Cerebellum (tissue), 4 donors: ENCODE measurements at places on chromosomes 7 and 10.
A peak's percentile ranks its signal among the peaks of the same experiment; 100 is the strongest.

- DNase-seq, result no peak
These were observed 49.4 kb downstream of the DNAJC1 start for GRCh38 chr10:21954132-21954531.

- no peak for DNase-seq
These were observed 152.4 kb downstream of the DGKI start for GRCh38 chr7:137694405-137694804.

DNA sequence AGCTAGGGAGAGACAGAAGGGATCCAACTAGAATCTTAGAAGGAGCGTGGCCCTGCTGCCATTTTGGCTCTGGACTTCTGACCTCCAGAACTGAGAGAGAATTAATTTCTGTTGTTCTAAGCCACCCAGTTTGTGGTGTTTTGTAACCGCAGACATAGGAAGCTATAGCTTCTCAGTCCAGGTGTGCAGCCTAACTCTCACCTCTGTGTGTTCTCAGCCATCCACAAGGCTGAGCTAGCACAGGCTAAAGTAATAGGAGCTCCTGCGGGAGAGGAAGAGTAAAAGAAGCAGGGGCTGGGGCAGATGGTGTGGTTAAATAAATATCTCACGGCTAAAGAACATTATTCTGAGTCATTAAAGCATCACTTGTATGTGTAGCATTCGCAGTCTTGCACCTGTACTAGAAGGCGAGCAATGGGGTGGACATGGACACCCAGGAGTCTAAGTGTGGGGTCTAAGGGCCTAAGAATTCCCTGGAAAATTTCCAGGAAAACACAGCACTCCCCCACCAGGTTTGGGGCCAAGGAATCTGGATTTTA lies 94.1 kb downstream of the AOAH start:
- DNase-seq, result no peak

DNA sequence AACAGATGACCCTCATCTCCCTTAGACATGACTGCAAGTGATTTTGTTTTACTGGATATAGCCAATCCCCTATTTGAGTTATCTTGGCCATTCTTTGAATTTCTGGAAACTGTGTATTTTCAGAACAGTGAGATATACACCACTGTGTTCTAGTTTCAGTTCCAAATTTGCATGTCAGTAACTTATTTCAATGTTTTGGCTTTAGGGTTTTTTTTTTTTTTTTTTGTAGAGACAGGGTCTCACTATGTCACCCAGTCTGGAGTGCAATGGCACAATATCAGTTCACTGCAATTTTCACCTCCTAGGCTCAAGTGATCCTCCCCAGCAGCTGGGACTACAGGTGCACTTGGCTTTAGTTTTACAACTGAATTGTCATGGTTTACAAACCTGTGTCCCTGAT lies 67.2 kb downstream of the ATAD1 start:
- no peak for DNase-seq

DNA sequence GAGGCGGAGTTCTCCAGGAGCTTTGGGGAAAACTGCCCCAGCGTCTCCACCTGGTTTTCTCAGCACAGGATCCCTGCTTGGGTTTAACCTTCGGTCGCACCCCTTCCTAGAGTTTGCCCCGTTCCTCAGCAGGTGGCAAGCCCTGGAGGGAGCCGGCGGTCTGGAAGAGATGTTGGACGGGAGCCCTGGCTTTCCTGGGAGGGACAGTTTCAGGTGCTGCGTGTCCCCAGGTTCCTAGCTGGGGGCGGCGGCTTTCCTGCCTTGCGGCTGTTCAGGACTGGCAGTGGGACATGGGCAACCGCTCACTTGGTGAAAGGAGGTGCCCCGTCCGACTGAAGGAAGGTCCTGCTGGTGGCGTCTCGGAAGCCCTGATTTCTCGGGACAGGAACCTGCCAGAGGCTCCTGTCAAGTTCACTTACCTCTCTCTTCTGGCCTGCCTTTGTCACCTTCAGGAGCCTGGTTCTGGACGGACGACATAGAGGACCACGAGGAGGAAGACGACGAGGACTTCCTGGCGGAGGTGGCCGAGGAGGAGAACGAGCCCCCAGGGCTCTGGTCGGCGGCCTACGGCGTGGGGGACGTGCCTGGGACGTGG lies 14.8 kb downstream of the ZNF316 start:
- DNase-seq, result no peak

- peak; percentile 60 for DNase-seq
These were observed 37.1 kb downstream of the ATXN7L1 start for GRCh38 chr7:105839266-105839665.

GRCh38 chr7:92135052-92135889 lies 994 bp upstream of the CYP51A1 start:
- DNase-seq, result peak; percentile 35

- DNase-seq, result no peak
These were observed 10.2 kb upstream of the COBL start for GRCh38 chr7:51326656-51327286.

DNA sequence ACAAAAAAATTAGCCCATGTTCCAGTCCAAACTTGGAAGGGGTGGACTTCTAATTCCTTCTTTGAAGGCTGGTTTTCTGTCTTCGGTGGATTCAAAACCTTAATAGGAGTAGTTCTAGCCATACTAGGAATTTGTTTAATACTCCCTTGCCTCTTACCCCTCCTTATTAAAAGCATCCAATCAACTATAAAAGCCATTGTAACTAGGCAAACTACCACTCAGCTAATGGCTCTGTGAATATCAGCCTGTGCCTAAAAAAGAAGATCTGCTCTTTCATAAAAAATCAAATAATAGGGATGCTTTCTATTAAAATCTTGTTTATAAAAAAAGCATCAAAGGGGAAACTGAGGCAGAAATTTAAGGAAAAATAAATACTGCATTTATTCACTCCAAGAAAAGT lies 4.1 kb upstream of the ADCK2 start:
- no peak for DNase-seq

GRCh38 chr10:28054228-28054860 lies 55.5 kb upstream of the ODAD2 start:
- DNase-seq, result no peak

- DNase-seq, result peak; percentile 87
These were observed 121.6 kb upstream of the ZNF92 start for GRCh38 chr7:65251851-65252620.

DNA sequence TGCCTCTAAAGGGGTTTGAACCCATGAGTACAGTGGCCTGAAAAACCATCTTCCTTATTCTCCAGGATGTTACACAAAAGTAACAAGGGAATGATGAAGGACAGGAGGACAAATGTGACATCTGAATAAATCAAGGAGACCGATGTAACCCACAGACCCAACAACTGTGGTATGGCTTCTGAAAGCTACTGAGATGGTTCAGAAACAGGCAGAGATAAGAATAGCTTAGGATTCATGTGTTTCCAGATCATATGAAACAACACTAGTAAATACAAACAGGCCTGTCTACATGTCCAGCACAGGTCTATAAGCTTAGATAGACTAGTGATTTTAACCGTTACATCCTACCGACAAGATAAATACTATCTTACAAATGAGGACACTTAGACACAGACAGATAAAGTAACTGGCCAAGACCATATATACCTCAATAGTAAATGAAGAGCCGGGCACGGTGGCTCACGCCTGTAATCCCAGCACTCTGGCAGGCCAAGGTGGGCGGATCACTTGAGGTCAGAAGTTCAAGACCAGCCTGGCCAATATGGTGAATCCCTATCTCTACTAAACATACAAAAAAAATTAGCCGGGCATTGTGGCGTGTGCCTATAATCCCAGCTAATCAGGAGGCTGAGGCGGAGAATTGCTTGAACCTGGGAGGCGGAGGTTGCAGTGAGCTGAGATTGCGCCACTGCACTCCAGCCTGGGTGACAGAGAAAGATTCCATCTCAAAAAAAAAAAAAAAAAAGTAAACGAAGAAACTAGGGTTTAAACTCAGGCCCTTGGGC lies 88.7 kb downstream of the SORBS1 start:
- no peak for DNase-seq

GRCh38 chr10:15169555-15170401 lies 1.3 kb upstream of the NMT2 start:
- DNase-seq, result no peak

GRCh38 chr7:105796365-105796764 lies 80.0 kb downstream of the ATXN7L1 start:
- DNase-seq, result no peak

DNA sequence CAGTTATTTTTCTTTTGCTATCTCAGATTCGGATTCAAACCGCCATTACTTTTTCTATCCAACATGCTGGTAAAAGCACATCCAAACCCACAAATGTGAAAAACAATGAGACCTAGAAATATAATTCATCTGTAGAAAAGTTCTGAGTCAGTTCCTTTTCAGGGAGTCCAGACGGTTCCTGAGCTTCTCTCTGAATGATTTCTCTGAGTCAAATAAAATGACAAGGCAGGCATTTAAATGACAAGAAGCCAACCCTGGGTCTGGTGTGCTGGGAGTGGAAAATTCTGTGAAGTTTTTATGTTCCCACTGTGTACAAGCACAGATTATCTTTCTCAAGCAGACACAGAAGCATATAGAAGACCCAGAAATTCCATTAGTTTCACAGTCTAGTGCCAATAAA lies 96.3 kb upstream of the ANKRD1 start:
- DNase-seq, result no peak

GRCh38 chr7:26619348-26619984 lies 244.9 kb downstream of the SKAP2 start:
- DNase-seq, result no peak

DNA sequence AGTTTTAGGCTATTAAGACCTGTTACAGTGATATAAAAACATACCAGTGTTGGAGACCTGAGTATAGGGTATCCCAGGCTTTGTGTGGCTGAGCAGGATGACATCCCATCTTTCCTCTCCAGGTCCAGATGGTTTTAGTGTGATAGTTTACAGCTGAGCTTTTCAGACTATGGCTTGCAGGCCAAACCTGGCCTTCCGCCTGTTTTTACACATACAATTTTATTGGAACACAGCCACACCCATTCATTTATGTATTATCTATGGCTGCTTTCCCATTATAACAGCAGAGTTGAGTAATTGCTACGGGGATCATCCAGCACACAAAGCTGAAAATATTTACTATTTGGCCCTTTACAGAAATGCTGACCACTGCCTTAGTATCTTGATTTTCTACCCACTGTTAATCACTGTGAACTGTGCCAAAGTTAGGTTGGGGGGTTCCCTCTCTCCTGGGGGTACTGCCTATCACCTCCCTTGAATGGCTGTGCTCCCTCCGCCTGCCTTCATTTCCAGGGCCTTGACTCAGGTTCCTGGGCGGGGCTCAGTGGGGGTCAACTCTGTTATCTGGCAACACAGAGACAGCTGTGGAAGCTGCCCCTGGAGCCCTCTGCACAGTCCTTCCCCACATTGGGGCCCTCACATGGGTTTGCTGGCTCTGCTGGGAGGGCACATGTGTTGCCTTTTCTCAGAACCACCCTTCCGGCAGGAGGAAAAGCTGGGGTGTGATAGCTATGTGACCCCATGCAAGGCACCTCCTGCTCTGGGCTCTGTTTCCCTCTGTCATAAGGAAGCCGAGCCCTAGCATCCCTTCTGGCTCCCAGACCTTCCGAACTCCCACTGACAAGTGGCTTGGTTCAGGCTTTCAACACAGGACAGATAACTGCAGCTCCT lies 40.3 kb upstream of the SH2D4B start:
- no peak for DNase-seq

GRCh38 chr7:913736-914520 lies 37.6 kb downstream of the GET4 start:
- peak; percentile 41 for DNase-seq

DNA sequence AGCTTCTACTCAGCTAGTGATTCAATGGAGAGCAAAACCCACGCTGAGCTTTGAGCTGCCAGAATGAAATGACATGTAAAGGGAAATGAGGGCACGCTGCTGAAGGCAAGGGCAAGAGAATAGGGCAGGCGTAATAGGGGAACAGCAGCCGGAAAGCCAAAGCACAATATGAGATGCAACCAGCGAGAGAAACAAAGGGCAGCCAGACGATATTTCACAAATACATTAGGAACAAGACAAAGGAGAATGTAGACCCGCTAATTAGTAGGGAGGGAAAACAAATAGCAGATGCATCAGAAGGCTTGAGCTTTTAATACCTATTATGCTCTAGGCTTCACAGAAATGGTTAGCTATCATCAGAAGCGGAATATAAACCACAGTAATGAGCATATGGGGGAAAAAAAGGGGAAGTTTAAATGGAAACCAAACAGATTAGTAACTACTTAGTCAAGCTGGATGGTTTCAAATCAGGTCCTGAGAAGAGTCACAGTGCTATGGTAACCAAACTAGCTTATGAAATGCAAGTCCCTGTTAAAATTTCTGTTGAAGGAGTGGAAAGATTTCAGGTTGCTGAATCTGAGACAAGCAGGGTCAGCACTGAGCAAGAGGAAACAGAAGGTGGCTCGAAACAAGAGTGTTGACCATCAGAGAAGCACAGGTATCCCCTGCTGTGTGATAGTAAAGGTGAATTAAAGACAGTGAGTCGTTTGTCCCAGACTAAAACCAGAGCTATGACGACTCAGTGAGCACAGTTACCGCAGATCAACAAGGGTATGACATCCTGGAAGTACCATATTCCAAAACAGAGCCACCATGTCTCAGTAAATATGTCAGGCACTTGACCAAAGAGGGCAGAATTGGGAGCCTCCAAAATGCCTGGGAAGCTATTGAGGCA lies 496.9 kb upstream of the CELF2 start:
- DNase-seq, result no peak

DNA sequence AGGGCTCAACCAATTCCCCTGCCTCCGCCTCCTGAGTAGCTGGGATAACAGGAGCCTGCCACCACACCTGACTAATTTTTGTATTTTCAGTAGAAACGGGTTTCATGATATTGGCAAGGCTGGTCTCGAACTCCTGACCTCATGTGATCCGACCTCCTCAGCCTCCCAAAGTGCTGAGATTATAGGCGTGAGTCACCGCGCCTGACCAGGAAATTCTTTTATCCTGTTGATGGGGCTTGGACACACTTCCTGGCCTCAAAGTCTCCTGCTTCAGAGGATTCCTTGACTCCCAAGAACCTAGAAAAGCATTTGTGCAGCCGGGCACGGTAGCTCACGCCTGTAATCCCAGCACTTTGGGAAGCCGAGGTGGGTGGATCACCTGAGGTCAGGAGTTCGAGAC lies 16.2 kb downstream of the ZNF425 start:
- DNase-seq, result no peak

DNA sequence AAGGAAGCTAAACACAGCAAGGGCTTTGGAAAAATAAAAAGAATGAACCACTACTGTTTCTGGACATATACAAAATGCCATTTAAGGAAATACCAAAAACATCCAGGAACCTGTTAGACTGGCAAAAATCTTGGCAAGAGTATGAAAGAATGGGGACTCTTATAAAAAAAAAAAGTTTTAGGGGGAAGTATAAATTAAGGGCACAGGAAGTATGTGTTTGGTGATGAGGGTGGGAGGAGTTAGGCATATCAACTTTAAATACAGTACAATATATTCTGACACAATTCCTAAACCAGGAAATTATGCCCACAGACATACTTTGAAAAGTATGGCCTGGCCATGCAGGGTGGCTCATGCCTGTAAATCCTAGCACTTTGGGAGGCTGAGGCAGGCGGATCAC lies 74.2 kb downstream of the WAPL start:
- DNase-seq, result no peak

GRCh38 chr7:158320328-158320727 lies 267.3 kb downstream of the PTPRN2 start:
- DNase-seq, result no peak

DNA sequence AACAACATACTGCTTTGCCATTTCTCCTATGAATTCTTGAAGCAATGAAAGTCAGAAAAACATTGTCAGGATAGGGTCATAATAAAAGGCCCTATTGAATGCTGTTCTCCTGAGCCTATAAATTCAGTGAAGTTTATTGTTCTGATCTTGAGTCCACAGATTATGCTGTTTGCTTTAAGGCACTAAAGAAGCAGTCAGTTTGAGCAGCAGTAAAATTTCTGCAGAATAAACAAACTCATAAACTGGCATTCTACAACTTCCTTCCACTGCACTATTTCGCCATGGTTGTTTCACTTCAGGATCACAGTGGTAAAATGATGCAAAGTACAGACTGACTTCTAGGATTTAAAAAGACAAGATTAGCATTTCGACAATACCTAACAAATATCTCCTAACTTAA lies 503.2 kb downstream of the SH2D4B start:
- DNase-seq, result no peak
